Kidney tubule cell (primary cell): ENCODE measurements at places on chromosomes 4 and X.

- DNase-seq: no peak
These were observed 17.9 kb downstream of the SMIM14 start for GRCh38 chr4:39620551-39621313.

DNA sequence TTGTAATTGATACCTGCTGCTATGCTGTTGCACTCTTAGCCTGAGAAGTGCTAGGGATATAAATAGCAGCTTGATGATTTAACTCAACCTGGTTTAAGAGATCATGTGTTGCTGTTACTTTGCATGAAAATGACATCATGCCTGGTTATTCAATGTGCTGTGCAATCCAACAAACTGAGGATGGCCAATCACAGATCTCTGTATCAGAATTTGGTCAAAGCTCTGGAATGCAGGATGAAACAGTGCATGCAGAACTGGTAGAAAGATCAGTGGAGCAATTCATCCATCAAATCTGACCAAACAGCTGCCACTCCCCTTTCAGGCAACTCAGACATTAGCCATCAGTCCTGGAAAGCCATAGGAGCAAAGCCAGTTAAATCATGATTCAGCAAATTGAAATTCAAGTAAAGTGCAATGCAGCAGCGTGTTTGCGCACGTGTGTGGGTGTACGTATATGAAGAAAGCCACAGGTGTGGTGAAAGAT, 160.3 kb upstream of the RASGEF1B start:
- DNase-seq: peak; percentile 100

DNA sequence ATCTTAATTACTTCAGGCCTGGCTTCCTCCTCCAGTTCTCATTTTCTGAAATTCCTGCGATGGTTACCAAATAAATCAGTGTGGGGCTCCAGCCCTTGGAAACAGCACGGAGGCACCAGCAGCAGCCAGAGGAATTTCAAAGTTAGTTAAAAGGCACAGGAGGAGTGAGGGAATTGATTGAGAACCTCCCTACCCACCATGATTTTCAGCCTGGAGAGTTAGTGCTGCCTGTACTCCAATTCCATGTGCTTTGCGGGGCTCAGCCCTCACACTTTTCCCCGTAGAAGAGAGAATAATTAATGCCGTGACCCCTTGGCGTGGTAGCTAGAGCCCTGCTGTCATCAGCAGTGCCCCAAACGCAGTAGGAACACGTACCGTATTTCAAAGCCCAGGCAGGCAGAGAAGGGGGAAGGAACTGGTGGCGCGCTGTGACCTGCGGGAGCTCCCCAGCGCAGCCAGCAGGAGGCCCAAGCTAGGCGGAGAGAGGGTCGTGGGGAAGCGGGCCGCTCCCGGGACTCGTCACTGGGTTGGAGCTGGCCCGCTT, 84.0 kb upstream of the IGFBP7 start:
- peak; percentile 20 for DNase-seq

GRCh38 chrX:78747489-78747888, at the start of gene LPAR4:
Gene LPAR4 (plus strand): TSS chrX:78747720. CDS start chrX:78754870, 7,150 bp downstream.
- peak; percentile 10 for DNase-seq

- no peak for DNase-seq
These were observed 26.9 kb downstream of the DCHS2 start for GRCh38 chr4:154464654-154465053.

DNA sequence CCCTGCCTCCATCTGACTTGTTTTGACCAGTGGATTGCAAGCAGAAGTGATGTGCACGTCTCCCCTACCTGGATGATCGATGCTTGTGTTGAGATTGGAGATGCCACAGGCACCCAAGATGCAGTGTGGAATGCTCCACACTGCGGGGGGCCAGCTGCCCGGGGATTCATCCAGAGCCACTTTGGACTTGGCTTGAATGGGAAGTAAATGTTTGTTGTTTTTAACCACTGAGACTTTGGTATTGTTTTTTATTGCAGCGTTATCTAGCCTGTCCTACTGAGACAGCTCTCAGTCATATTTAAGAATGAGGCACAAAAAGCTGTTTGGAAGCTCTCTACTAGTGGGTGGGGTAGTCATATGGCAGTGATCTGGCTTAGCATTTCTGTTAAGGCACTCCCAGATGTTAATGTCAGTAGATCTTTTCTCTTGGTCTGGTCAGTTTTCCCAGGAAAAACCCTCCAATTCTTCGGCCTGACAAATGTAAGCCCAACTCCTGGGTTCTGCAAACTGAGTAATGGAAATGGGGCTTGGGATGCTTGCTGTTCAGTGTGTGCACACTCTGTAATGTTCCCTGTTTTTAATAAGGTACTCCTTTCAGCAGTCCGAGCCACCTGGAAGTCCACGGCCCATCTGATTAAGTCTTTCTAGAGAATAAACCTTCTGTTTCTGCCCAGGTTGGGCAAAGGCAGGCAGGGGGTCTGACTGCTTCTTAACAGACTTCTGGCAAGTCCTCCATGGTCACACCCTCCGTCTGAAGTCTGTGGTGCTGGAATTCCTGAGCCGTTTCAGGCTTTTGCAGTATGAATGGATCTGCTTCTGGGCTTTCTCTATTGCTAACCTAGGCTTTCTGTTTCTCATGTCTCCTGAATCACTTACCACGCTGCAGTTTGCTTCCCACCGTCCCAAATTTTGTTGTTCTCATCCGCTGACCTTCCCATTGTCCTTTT, 74.8 kb downstream of the WWC2 start:
- DNase-seq: no peak

GRCh38 chrX:151100799-151101198, 75.6 kb upstream of the GPR50 start:
- no peak for DNase-seq

- peak; percentile 12 for DNase-seq
These were observed 217.8 kb upstream of the HCCS start for GRCh38 chrX:10893366-10893765.

- no peak for DNase-seq
These were observed 1837.0 kb upstream of the PCDH7 start for GRCh38 chr4:28883211-28883610.
